ENCODE measurements at places on chromosomes 13 and 19.

DNA sequence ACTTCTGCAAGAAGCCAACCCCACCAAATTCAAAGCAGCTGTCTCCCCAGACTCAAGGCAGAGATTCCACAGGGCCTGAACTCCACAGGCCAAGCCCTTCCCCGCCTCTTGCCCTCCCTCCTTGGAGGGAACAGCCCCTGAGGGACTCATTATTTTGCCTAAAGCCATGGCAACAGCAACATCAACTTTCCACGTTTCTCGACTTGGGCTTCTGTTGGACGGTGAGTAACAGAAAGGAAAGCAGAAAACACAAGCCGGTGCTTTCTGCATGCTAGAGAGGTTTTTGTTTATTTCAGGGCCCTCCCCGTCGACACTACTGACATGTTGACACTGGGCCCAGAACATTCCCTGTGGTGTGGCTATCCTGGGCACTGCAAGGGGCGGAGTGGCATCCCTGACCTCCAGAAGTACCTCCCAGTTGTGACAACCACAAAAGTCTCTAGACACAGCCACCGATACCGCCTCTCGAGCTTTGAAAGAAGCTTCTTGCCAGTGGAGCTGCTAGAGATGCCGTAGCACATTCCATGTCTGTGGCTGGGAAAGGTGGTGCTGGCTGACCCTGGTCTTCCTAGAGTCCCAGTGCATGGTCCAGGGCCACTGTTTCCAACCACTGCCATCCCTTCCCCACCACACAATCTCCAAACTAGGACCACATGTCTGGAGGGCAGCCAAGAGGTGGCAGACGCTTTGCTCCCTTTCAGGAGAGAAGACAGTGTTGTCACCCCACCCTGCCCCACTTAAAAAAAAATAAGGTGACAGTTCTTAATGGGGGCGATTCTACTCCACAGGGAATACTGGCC lies 12.8 kb downstream of the CAPS start:
- no peak overlapping the region for H3K27ac ChIP-seq
- peaks cover 41% of the 10 kb centered on the region for H3K36me3 ChIP-seq
- no peaks in the 10 kb centered on the region for H3K4me1 ChIP-seq
- no peak overlapping the region for H3K4me3 ChIP-seq
- DNase-seq, result no peak
- no peaks in the 10 kb centered on the region for H3K27me3 ChIP-seq

- H3K36me3 ChIP-seq, result no peaks in the 10 kb centered on the region
- H3K4me1 ChIP-seq, result no peaks in the 10 kb centered on the region
- no peak overlapping the region for H3K27ac ChIP-seq
- no peak overlapping the region for H3K4me3 ChIP-seq
- DNase-seq, result no peak
These were observed 1071.3 kb upstream of the MIR17HG start for GRCh38 chr13:90276216-90276615.

GRCh38 chr19:18262917-18263316 lies 11.3 kb downstream of the IQCN start:
- H3K4me3 ChIP-seq, result no peak overlapping the region
- peaks cover 5% of the 10 kb centered on the region for H3K4me1 ChIP-seq
- no peaks in the 10 kb centered on the region for H3K27me3 ChIP-seq
- DNase-seq, result no peak
- peaks cover 4% of the 10 kb centered on the region for H3K36me3 ChIP-seq
- H3K27ac ChIP-seq, result no peak overlapping the region

GRCh38 chr19:31263328-31263727 lies 85.9 kb downstream of the TSHZ3 start:
- H3K4me3 ChIP-seq, result no peak overlapping the region
- peaks cover 5% of the 10 kb centered on the region for H3K27me3 ChIP-seq
- no peaks in the 10 kb centered on the region for H3K36me3 ChIP-seq
- no peak overlapping the region for H3K27ac ChIP-seq

GRCh38 chr19:11197291-11198174 lies at the start of gene KANK2:
KANK2 (minus strand) TSS chr19:11197545; CDS start chr19:11194511, 3,034 bp downstream.
- peaks cover 17% of the 10 kb centered on the region for H3K4me1 ChIP-seq
- peak; percentile 78 for DNase-seq
- H3K36me3 ChIP-seq, result no peaks in the 10 kb centered on the region

- no peak for DNase-seq
- H3K36me3 ChIP-seq, result peaks cover 38% of the 10 kb centered on the region
- no peak overlapping the region for H3K27ac ChIP-seq
These were observed 107.5 kb downstream of the MYCBP2 start for GRCh38 chr13:77219401-77219800.

DNA sequence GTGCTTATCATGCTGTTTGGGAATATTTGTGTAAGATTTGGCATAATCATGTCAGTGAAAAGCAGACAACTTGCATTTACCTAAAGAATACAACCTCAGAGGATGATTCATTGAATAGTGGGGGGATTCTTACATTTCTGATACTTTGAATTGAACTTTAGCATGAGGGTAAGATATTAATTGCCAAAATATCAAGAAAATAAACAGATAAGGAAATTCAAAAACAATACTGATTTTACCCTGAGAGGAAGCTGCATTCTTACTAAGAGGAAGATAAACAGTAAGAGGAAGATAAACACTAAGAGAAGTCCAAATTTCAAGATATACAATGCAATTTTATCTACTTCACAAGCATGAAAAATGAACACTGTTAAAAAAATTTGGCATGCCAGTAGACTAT lies 2564.3 kb upstream of the PCDH20 start:
- no peaks in the 10 kb centered on the region for H3K36me3 ChIP-seq
- H3K27ac ChIP-seq, result no peak overlapping the region
- no peaks in the 10 kb centered on the region for H3K27me3 ChIP-seq
- H3K4me1 ChIP-seq, result no peaks in the 10 kb centered on the region
- DNase-seq, result no peak

- H3K4me3 ChIP-seq, result peak overlapping the region; percentile 99
- peaks cover 49% of the 10 kb centered on the region for H3K4me1 ChIP-seq
- peak overlapping the region; percentile 98 for H3K27ac ChIP-seq
- no peaks in the 10 kb centered on the region for H3K27me3 ChIP-seq
These were observed 630 bp downstream of the RNF126 start for GRCh38 chr19:662207-662961.

DNA sequence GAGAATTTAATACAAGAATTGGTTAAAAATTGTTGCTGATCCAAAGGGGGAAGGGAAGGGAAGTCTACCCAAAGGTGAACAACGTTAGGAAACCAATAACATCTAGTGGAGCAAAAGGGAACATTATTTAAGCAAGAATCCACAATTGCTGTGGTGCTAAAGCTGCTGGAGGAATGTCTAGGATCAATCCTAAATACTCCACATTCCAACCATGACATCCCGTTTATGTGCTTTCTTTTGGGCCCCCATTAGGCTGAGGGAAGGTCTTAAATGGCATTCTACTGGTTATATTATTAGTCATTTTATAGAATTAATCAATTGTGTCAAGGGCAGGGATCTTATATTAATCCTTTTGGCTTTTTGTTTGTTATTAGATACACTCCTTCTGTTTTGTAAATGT lies 39.9 kb upstream of the VWA8 start:
- H3K27ac ChIP-seq, result no peak overlapping the region
- H3K27me3 ChIP-seq, result peaks cover 23% of the 10 kb centered on the region
- no peak for DNase-seq
- H3K4me1 ChIP-seq, result no peaks in the 10 kb centered on the region
- H3K4me3 ChIP-seq, result no peak overlapping the region
- H3K36me3 ChIP-seq, result no peaks in the 10 kb centered on the region

DNA sequence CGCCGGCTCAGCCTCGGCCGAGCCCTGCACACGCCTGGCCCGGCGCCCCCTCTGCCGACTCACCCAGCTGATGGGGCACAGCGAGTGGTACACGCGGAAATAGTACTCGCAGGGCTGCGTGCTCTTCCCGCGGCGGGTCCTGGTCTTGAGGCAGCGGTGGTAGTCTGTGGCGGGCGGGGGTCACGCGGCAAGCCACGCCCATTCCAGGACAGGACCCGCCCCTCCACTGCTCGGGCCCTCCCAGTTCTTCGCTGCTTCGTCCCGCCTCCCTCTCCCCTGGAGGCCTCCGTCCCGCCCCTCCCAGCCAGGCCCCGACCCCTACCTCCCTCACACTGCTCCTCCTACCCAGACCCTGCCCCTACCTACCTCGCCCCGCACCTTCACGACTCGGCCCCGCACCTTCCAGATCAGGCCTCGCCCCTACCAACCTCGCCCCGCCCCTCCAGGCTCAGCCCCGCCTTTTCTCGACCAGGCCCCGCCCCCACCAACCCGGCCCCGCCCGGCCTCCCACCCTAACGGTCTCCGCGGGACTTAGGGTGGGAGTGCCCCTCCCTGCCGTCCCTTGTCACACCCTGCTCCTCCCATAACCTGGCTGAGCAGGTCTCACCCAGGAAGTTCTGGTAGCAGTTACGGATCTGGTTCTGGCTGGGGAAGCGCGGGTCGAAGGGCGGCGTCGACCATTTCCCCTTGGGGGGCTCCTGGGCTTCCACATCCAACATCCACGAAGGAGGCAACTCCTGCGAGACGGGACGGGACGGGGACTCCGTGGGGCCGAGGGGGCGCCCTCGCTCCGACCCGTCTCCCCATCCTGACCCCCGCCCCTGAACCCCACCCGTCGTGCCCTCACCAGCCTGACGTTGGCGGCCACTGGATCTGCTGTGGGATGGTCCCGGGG lies 469 bp downstream of the COX6B2 start:
- peaks cover 46% of the 10 kb centered on the region for H3K27me3 ChIP-seq
- peak; percentile 71 for DNase-seq
- H3K4me1 ChIP-seq, result peaks cover 34% of the 10 kb centered on the region
- peak overlapping the region; percentile 67 for H3K4me3 ChIP-seq
- H3K27ac ChIP-seq, result no peak overlapping the region
- H3K36me3 ChIP-seq, result no peaks in the 10 kb centered on the region

DNA sequence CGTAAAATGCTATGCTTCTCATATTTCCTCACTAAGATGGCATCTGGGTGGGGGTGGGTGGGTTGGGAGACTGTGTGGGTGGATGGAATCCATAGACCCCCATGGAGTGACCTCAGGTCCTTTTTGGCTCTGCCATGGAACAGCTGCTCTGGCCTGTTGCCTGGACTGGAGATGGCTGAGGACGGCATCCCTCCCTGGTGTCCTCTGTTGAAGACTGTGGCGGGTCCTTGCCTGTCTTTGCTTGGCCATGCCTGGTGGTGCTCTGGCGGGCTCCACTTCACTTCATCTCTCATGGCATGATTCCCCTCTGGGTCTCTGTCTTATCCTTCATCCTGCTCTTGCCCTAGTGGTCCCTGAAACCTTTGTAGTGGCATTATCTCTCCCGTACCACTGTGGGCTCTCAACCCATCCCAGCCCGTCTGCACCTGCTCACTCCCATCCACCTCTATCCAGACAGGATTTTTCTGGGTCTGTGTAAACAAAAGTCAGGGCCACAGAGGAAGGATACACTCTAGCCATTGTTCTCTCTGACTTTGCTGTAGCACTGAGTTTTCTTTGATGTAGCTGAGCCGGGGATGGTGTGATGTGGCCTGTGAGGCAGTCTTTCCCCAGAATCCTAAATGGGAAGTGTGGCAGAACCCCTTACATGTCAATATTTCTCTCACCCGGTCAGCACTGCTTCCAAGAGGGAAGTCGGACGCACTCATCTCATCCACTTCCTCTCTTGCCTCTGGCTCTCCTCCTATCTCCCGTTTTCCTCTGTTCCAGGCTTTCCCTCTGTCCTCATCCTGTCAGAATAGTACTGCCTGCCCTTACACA lies 36.1 kb downstream of the WDFY2 start:
- H3K27me3 ChIP-seq, result no peaks in the 10 kb centered on the region
- no peak overlapping the region for H3K4me3 ChIP-seq
- peaks cover 26% of the 10 kb centered on the region for H3K4me1 ChIP-seq
- peaks cover 2% of the 10 kb centered on the region for H3K36me3 ChIP-seq

GRCh38 chr13:44816701-44817100 lies 172.6 kb downstream of the NUFIP1 start:
- peaks cover 30% of the 10 kb centered on the region for H3K27me3 ChIP-seq
- DNase-seq, result no peak
- H3K4me1 ChIP-seq, result peaks cover 16% of the 10 kb centered on the region
- H3K27ac ChIP-seq, result no peak overlapping the region

DNA sequence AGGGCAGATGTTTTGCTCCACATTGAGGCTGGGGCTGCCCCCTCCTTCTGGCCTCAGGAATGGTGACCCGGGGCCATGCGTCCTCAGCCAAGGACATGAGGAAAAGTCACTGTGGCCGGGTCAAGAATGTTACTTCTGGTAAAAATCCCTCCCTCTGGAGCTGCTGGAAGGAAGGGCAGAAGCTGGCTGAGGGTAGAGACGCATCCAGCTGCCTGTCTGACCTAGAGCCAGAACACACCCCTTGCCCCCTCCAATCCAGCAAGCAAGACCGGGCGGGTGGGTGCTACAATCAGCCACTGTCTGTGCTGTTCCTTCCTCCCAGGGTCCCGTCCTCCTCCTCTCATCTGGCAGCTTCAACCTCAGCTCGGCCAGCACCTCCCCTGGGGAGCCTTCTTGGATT lies 59.0 kb downstream of the PTPRS start:
- no peaks in the 10 kb centered on the region for H3K4me1 ChIP-seq
- DNase-seq, result no peak
- H3K36me3 ChIP-seq, result no peaks in the 10 kb centered on the region
- no peak overlapping the region for H3K4me3 ChIP-seq
- no peaks in the 10 kb centered on the region for H3K27me3 ChIP-seq

GRCh38 chr19:35713904-35714495 lies 3.8 kb upstream of the KMT2B start:
- peaks cover 36% of the 10 kb centered on the region for H3K36me3 ChIP-seq
- DNase-seq, result no peak
- peaks cover 69% of the 10 kb centered on the region for H3K4me1 ChIP-seq
- H3K27me3 ChIP-seq, result no peaks in the 10 kb centered on the region
- peak overlapping the region; percentile 92 for H3K4me3 ChIP-seq
- peak overlapping the region; percentile 99 for H3K27ac ChIP-seq

DNA sequence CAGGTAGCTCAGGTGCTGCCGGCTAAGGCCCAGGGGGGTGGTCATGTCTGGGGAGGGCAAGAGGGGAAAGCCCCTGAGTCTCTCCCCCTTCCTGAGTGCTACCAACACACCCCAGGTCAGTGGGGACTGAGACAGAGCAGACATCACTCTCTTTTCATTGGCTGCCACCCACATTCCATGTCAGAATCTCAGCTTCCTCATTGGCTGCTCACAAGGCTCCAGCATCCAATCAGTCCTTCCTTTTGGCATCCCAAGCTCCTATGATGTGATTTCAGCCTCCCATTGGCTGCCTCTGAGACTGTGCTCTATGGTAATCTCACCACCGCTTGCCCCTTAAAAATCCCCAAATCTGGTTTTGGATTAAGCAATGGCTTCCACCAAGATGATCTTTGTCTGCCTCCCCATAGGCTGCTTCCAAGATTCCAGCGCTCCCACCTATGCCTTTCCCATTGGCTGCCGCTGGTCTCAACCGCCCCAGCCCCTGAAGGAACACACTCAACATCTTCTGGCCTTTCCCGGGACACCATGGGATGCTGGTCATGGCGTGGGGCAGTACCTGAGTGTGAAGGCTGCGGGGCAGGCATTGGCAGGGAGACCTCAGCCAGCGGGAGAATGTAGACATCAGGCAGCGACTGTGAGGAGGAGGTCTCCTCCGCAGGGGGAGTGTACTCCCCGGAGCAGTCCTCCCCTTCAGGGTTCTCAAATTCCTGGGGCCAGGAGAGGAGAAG lies 2.0 kb downstream of the LMTK3 start:
- DNase-seq, result no peak
- peaks cover 19% of the 10 kb centered on the region for H3K4me1 ChIP-seq
- no peaks in the 10 kb centered on the region for H3K36me3 ChIP-seq
- H3K27ac ChIP-seq, result no peak overlapping the region

All from activated CD4-positive, alpha-beta memory T cell treated with anti-CD3 and anti-CD28 coated beads, Interleukin-2, amount 10 ng/mL, durations not matched to agents 7 days and 5 days (primary cell).